ENCODE measurements at places on chromosomes 13 and 19.
A peak's percentile ranks its signal among the peaks of the same experiment; 100 is the strongest.

DNA sequence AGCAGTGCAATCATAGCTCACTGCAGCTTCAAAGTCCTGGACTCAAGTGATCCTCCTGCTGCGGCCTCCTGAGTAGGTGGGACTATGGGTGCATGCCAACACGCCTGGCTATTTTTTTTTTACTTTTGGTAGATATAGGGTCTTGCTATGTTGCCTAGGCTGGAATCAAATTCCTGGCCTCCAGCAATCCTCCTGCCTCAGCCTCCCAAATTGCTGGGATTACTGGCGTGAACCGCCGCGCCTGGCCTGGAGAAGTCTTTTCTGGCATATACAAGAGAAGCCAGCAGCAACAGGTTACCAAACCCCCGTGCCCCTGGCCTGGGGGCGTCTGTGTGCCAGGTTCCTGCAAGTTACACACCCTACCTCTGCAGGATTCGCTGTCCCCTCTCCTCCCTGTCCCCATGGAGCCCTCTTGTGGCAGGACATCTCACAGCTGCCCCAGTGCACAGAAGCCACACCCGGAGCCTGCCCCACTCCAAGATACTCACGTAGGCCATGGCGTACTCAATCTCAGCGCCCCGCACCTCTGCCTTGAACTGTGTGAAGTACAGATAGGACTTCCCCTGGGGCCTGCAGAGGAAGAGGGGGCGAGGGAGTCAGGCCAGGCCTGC, 9.9 kb downstream of the MYDGF start:
- no peak for DNase-seq

- DNase-seq = no peak
Observed at GRCh38 chr13:40694426-40694825, 28.0 kb upstream of the FOXO1 start.

DNA sequence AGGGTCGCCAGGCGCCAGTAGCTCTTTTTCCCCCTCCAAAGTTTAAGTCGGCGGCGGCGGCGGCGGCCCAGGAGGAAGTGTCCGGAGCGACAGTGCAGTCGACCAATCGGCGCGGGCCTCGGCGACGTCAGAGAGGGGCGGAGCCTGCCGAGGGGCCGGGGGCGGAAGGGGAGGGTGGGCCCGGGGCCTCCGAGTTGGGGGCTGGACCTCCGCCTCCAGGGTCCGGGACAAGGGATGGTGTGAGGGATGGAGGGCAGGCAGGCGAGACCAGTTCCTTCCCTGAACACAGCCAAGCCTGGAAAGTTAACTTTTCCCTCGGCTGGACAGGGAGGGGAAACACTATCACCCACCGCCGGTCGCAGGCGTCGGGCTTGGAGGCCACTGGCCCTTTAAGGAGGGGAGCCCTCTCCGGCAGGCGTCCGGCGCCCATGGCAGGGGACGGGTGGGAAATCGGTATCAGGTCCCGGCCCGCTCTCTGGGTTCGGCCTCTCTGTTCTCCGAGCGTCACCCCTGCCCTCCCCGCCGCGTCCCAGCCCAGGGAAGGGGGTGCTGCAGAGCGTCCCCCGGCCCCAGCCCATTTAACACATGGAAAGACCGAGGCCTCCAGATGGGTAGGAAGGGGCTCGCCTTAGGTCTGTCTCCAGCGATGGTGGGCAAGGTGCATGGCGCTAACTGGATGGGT, at the start of gene PRKD2:
Gene PRKD2, minus strand, starts transcription at position 81 of the 682 bp plus-strand sequence. CDS start 744 bp downstream, outside the sequence.
- DNase-seq = peak; percentile 29

- no peak for DNase-seq
Observed at GRCh38 chr19:7242601-7243258, 51.5 kb downstream of the INSR start.

DNA sequence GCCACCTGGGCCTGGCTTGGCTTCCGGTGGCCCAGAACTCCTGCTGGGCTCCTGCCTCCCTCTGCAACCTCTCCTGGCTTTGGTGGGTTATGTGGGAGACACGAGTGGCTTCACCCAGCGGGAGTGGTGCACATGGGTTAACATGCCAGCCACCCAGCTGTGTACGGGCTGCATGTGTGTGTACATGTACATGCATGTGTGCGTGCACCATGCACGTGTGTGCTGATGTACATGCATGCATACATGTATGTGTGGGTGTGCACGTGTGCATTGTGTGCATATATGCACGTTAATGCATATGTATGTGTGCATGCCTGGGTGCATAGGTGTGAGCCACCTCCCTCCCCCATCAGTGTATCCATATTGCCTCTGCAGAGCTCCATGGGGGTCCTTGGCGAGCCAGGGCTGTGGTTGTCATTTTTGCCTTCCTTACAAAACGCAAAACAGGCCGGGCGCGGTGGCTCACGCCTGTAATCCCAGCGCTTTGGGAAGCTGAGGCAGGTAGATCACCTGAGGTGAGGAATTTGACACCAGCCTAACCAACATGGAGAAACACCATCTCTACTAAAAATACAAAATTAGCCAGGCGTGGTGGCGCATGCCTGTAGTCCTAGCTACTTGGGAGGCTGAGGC, 12.5 kb downstream of the GNA11 start:
- DNase-seq = no peak

- DNase-seq = peak; percentile 45
Observed at GRCh38 chr13:78121459-78122348, 203.1 kb upstream of the EDNRB start.

All from NCI-H1930 (cell line).